Glutamatergic neuron (in vitro differentiated cells): ENCODE measurements at places on chromosomes 1 and 21.

GRCh38 chr1:116064616-116065015 is 46.6 kb upstream of the MAB21L3 start:
- no peak for DNase-seq

- DNase-seq: no peak
These were observed 98.9 kb upstream of the WNT4 start for GRCh38 chr1:22241811-22242210.

- DNase-seq: no peak
These were observed 99.0 kb upstream of the RUNX3 start for GRCh38 chr1:25028907-25029599.

- no peak for DNase-seq
These were observed 41.6 kb downstream of the AK4 start for GRCh38 chr1:65189576-65190115.

- DNase-seq: no peak
These were observed 24.1 kb downstream of the CEPT1 start for GRCh38 chr1:111164151-111164550.

DNA sequence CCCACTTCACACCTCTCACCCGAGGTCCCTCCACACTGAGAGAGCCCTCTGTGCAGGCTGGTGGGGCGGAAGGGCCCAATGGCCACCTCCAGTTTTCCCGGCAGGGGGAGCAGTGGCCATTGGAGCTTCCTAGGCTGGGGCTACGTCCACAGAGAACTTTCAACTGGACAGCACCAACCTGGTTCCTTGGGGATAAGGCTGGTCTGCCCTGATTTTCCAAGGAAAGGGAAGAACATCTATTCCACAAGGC is 20.3 kb upstream of the LAPTM5 start:
- no peak for DNase-seq

GRCh38 chr1:200542162-200542561 is 78.4 kb downstream of the KIF14 start:
- no peak for DNase-seq

- no peak for DNase-seq
These were observed 1011.1 kb downstream of the PLA2G4A start for GRCh38 chr1:187839873-187840272.

DNA sequence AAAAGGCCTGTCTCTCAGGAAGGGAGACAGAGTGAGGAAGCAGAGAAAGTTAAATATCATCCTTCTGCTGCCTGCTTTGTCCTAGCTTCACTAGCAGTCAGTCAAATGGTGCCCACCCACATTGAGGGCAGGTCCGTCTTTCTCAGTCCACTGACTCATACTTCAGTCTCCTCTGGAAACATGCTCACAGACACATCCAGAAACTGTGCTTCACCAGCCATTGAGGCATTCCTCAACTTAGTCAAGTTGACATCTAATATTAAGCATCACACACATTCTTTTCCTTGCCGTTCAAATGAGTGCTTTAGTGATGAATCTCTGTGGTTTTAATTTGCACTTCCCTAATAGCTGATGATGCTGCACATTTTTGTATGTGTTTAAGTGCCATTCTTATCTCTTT is 777.8 kb upstream of the PRMT6 start:
- DNase-seq: no peak

- DNase-seq: no peak
These were observed 498.1 kb downstream of the KIF26B start for GRCh38 chr1:245652660-245653427.

GRCh38 chr1:172531412-172532182 is 1.4 kb upstream of the SUCO start:
- DNase-seq: no peak

- DNase-seq: no peak
These were observed 25.6 kb downstream of the MEF2D start for GRCh38 chr1:156474966-156475365.

DNA sequence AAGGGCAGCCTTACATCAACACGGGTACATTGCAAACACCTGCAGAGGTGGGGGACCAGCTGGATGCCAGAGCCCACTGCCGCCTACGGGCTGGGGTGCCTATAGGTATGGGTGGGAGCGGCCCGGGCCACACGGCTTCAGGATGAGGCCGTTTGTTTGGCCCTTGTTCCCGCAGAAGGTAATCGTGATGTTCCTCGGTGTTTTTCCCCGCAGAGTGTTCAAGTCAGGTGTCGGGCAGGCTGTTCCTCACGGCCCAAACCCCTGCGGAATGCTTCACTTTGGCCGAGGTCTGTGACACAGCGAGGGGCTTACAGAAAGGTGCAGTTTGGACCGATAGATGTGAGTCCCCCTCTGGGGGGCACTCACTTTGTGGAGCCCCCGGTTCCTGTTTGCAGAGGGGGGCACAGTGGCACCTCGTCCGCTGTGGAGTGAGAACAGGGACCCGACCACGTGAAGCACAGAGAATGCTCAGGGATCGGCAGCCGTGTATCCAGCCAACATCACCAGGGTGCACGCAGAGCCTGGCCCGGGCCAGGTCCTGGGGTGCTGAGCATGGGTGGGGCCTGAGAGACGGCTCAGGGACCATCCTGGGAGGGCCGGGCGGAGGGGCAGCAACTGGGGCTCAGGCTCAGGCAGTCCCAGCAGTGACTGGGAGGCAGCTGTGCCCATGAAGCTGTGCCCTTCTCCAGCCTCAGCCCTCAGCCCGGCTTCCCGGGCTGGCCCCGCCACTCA is 453 bp upstream of the TTLL10 start:
- peak; percentile 17 for DNase-seq

DNA sequence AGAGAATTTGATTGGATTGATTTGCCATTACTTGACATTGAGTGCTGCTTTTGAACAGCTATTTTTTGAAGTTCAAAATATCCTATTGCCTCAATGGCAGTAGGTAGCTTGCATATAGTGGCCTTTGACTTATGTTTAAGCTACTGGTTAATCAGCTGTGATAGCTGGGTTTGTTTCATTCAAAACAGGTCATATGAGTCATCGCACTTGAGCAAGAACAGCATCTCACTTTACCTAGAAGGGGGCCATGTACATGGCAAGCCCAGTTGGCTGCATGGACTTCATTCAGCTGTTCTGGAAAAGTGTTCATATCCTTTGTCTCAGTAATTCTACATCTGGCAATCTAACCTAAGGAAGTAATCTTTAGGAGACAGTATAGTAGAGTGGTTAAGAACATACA is 29.0 kb upstream of the ARID1A start:
- no peak for DNase-seq

DNA sequence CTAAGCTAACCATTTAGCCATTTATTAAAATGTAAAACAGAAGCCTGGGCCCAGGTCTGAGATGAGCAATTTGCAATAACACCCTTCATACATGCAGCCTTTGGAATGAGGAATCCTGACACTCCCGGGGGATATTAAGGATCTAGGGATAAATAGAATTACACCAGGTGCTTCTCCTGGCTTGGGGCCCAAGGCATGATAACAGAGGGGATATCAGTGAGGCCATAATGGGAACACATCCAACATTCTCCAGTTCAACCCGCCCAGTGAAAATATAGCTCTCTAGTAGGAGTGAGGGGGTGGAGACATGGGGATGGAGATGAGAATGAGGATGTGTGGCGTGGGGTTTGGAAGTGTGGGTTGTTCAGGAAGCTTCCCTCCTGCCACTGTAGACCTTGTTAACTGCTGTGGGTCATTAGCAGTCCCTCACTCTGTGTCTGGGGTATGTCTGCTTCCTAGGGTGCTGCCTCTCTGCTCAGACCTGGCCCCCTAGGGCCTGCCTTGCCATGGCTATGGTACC is 57.9 kb upstream of the KANK4 start:
- DNase-seq: no peak

- DNase-seq: no peak
These were observed 1201.9 kb downstream of the BRINP3 start for GRCh38 chr1:189275796-189276195.

DNA sequence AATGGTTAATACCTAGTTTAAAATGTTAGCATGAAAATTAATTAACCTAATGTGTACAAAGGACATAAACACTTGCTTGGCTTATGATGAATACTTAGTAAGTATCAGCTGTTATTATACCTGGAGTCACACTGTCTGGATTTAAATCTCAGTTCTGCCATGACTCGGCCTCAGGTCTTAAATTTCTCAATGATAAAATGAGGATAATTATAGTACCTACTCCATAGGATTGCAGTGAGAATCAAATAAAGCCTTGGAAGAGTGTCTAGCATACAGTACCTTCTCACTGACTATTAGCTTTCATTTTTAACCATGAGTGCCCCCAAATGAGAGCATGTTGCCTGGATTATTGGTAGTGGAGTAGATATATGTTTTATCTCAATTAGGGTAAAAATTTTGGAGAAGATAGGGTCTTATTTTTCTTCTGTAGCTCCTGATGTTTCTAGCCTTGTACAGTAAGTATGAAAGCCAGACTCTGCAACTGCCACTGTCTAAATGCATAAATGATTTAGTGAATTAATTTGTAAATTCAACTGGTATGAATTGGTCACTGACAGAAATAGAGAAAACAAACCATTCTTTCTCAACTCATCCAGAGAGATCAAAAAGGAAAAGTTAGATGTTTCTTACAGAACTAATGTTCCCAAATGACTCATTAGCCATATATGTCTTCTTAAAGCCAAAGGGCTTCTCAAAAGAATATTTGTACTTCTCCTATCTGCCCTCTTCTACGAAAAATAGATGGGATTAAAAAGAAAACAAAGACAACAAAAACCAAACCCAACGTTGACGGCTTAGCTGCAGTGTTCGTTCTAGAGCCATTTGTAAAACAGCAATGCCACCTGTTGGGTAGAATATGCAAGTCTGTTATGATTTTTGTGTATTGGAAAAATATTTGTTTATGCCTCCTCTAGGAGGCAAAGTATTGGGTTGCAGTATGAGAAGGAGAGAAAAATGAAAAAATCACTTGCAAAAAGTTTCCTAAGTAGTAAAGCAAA is 53.8 kb upstream of the MROH9 start:
- DNase-seq: no peak

DNA sequence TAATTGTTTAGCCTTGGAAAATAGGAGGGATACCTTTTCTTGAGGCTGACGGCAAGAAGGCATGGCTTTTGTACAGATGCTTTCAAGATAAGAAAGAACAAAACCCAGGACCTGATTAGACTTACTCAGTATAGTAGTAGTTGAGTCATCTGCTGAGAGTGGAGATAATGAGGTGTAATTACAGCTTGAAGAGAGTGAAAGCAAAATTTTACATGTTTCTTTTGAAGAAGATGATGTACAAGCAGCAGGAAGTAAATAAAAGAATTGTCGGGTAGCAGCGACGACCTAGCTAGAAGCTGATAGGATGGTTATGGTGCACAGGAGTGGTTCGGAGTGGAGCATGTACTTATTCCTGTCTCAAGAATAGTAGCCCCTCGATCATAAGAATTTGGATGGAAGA is 6.6 kb downstream of the ANGPTL1 start:
- DNase-seq: no peak

- no peak for DNase-seq
These were observed 156.5 kb upstream of the KLHDC7A start for GRCh38 chr1:18324246-18324645.

DNA sequence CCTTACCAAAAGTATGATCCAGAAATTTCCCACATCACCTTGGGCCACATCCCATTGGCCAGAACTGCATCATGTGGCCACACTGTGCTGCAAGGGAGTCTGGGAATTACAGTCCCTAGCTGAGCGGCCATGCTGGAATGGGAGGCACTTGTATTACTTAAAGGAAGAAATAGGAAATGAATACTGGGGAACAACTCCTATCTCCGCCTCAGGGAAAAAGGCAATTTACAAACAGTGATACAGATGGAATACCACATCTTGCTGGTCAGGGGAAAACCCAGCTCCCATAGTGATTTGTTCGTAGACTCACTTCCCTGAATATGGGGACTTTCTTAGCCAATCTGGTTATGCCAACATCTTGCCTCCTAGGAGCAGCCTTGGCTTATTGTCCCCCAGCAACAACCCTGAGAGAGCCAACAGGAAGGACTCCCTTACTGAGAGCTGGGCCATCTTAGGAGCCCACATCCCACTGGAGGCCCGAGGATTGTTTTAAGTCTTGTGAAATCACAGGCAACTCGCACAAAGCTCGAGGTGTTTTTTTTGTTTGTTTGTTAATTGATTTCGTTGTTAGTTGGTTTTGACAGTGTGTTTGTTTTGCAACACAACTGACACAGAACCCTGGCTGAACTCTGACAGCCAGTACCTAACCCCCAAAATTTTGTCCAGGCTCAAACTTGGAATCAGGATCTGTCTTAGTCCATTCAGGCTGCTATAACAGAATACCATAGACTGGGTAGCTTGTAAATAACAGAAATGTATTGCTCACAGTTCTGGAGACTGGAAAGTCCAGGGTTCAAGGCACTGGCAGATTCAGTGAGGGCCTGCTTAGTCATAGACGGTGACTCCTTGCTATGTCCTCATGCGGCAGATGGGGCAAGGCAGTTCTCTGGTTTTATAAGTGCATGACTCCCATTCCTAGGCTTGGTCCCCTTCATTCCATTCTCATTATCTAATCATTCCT is 14.9 kb downstream of the CDA start:
- DNase-seq: no peak

- no peak for DNase-seq
These were observed 114.3 kb downstream of the NAV1 start for GRCh38 chr1:201653233-201653632.

GRCh38 chr21:43921571-43921978 is 56.6 kb downstream of the AGPAT3 start:
- DNase-seq: no peak

DNA sequence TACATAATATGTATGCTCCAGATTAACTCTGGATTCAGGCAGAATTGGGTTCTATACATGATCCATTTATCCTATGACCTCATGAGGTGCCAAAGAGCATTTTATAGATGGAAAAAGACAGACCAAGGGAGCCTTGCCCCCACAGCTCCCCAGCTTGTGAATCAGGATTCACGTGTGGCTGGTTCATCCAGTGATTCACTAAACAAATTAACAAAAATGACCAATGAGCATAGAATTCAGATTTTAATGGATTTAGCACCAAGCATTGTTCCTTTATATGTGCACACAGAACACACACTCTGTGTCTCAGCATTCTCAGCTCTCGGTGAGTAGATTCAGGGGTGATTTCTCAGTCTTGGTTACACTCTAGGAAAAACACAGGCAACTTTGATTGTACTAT is 51.7 kb upstream of the BARHL2 start:
- no peak for DNase-seq

- no peak for DNase-seq
These were observed 3.5 kb downstream of the RYR2 start for GRCh38 chr1:237045278-237046016.

DNA sequence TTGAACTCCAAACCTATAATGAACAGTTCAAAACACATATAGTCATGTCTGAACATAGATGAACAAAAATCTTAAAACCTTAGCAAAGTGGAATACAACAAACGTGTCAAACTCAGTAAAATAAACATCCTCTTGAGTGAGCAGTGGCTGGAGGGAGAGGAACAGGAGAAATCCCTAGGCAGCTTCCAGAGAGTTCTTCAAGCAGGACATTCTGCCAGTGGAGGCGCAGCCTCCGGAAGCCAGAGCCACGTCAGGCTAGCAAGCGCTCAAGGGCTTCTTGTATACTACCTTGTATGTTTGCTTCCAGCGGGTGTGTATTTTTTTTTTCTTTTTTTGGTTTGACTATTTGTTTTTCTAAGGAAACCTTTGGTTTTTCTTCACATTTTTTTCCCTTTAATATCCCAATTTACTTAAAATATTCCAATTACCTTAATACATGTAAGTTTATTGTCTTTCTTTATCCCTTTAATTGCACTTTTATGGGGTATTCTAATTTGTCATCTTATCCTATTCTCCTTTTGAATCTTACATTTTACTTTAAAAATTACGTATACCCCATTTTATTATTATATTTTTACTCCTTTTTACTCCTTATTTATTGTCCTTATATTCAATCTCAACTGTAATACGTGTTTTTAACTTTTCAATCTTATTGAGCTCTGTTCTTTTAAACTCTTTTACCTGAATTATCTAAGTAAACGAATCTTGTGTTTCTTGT is 42.0 kb downstream of the COLGALT2 start:
- no peak for DNase-seq

GRCh38 chr1:153420306-153420705 is 4.0 kb downstream of the S100A7A start:
- no peak for DNase-seq
